ENCODE measurements at places on chromosomes 3 and 15.

DNA sequence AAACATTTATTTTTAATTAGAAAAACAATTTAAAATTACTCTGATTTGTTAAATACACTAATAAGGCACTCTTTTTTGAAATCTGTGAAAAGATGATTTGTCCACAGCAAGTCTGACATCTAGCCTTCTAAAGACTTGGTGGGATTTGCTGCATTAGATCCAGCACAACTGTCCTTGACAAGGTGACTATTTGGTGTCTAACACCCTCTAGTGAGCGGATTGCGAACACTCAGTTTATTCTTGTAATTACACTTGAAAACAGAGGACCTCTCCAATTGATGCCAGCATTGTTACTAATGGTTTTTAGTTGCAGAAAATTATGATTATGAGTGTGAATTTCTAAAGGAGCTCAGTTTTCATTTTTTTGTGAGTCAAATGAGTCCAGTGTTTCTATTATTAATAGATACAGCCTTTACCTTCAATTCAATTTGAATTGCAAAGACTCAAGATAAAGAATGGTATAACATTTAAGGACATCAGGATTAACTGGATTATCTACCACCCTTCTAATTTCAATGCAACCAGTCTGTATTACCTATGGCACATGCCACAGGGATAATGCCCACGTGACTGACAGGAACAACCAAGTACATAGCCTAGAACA is 29.7 kb upstream of the STRIT1 start:
- no peak for DNase-seq

GRCh38 chr3:31077021-31077601 is 182.7 kb upstream of the GADL1 start:
- DNase-seq, result no peak

GRCh38 chr15:64131547-64131946 is 20.0 kb upstream of the SNX22 start:
- no peak for DNase-seq

DNA sequence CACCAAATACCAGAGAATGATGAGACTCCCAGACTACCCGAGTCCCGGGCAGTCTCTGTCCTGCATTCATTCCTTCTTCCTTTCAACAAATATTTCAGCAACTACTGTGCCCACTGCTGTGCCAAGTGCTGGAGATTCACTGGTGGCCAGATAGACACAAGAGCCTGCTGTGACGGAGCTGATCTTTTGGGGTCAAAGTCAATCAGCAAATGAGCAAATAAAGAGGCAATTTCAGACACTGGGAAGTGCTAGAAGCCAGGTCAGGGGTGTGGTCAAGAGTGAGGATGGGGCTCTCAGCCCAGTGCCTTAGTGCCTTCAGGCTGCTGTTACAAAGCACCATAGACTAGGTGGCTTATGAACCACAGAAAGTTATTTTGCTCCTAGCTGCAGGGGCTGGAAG is 104.9 kb upstream of the IQSEC1 start:
- no peak for DNase-seq

DNA sequence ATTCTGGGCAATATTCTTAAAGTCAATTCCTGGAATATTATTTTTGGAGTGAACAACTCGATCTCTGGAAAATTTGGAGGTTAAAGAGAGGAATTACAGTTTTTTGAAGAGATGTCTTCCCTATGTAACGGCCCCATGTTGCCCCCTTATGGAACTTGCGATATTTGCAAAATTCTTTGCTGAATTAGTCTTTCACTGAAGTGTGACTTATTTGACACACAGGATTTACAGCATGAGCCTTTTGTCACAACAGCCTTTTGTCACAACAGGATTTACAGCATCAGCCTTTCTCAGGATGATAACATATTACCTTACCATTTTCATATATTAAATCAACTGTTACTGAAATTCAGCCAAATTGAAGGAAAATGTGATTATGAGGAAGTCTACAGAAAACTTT is 37.8 kb upstream of the SPTSSB start:
- DNase-seq, result no peak

- no peak for DNase-seq
These were observed 64.0 kb upstream of the PAQR5 start for GRCh38 chr15:69234676-69235075.

- no peak for DNase-seq
These were observed 47.7 kb upstream of the DUT start for GRCh38 chr15:48283396-48284145.

- no peak for DNase-seq
These were observed 33.8 kb upstream of the XIRP1 start for GRCh38 chr3:39226106-39226741.

GRCh38 chr15:25811481-25811906 is 51.6 kb downstream of the ATP10A start:
- DNase-seq, result no peak

DNA sequence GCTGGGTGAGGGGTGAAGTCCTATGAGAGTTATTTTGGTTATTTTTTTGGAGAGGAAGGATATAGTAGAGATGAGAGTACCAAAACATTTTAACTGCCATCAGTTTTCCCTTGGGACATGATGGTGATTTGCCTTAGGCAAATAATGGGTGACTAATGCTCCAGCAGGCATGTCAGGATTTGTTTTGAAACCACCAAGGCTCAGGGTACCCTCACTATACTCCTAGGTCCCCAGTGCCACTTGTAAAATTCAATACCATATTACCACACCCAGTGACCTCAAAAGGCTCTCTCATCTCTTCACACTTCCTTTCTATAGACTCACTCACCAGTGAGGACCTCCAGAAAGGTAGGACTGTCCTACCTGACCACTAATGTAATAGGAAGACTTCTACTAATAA is 83.6 kb downstream of the WDR72 start:
- no peak for DNase-seq

DNA sequence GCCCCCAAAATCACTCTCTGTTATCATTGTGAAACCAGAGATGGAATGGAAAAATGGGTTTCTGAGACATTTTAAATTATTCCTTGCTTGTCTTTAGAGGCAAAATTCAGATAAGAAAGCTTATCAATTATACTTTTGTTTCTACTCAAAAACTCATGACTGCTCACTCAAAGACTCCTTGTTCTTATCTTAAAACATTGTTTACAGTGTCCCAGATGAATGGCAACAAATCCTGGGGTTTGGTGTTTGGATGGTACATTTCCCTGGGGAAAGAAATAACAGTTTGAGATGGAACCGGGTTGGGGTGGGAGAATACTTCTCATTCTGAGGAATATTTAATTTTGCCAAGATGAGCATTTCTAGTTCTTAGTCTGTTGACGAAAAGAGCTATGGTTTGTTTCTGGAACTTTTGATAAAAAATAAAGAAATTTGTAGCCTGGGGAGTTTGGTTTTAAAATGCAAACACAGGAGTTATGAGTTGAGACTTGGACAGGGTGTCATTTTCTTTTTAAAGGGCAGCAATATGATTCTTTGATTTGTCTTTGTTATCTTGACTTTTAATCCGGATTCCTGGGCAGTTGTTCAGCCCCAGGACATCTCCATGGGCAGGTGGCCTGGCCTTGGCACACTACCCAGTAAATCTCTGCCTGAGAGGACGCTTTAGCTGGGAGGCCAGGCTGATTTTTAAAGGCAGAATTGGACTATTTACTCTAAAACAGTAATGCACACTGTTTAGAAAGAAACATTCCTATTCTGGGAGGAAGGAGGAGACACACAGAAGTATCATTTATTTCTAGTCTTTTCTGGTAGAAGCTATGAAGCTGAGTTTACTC is 32.4 kb downstream of the BTD start:
- no peak for DNase-seq

- DNase-seq, result no peak
These were observed 2.7 kb downstream of the LMOD3 start for GRCh38 chr3:69119681-69120080.

- no peak for DNase-seq
These were observed 143.0 kb upstream of the CTDSPL start for GRCh38 chr3:37718632-37719031.

- DNase-seq, result no peak
These were observed 1.6 kb upstream of the FOXP1 start for GRCh38 chr3:71585131-71585530.

DNA sequence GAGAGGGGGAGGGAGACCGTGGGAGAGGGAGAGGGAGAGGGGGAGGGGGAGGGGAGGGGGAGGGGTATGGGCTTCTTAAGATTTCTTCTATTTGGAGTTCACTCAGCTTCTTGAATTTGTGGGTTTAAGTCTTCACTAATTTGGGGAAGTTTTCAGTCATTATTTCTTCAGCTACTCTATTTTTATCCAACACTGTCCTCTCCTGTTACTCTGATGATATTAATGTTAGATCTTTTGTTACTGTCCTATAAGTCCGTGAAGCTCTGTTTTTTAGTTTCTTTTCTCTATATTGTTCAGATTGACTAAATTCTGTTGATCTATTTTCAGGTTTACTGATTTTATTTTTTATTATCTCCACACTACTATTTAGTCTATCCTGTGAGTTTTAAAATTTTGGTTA is 351.5 kb upstream of the TPM1 start:
- DNase-seq, result no peak

DNA sequence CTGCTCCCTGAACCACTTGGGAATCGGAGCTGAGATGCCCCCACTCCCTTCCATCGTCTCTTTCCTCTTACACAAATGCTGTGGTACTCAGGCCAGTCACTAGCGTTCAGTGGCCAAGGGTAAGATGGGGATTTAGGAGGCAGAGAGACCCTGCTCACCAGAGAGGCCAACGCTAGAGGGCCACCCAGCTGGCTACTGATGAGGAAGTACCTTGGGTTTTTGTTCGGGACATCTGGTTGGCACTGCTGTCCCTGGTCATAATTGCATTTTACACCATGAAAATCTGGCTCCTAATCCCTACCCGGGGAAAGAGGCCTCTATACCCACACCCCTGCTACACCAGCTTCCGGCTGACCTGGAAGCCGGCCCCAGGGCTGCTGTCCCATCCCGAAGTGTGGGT is 7.7 kb downstream of the MAP6D1 start:
- no peak for DNase-seq

DNA sequence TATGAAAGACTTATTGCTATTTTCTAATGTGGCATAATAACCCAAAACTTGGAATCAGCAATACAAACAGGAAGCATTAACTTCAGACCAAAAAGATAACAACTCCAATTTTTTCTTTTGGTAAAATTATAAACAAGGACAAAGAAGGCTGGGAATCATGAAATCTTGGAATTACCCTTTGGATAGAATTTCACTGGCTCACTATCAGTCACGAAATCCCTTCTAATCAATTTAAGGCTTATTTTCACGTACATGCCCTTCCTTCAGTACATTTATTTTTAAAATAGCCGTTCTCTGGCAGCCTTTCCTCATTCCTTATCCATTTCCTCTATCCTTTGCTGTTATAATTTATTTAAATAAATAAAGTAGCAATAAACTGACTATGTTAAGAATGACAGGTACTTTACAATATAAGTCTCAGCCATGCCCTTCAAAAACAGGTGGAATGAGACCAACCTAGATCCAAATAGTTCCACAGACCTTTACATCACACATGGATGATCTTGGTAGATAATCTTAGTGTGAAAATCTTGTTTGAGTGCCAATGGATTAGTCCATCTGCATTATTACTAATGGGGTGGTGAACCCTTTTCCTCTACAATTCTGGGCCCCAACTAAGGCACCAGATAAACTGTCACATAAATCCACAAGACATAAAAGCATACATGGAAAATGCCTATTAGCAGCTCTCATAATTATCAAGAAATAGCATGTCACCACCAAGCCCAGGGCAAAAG is 38.9 kb downstream of the ABI3BP start:
- DNase-seq, result no peak

DNA sequence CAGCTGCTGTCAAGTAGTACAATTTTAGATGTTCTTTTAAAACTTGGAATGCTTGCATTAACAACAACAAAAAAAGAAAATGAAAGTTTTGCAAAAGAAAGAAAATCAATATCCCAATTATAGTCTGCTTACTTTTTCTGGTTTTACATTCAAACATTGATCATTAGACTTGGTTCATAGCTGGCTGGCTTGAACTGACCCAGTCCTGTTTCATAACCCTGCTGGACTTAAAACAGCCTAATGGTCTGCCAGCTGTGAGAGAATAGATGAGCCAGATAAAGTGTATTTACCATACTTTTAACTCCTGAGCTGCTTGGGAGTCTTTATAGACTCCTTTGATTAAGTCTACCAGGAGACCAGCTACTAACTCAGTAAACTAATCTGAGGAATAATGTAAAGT is 59.2 kb downstream of the PIAS1 start:
- no peak for DNase-seq

- no peak for DNase-seq
These were observed 56.4 kb downstream of the PLD1 start for GRCh38 chr3:171753665-171754408.

DNA sequence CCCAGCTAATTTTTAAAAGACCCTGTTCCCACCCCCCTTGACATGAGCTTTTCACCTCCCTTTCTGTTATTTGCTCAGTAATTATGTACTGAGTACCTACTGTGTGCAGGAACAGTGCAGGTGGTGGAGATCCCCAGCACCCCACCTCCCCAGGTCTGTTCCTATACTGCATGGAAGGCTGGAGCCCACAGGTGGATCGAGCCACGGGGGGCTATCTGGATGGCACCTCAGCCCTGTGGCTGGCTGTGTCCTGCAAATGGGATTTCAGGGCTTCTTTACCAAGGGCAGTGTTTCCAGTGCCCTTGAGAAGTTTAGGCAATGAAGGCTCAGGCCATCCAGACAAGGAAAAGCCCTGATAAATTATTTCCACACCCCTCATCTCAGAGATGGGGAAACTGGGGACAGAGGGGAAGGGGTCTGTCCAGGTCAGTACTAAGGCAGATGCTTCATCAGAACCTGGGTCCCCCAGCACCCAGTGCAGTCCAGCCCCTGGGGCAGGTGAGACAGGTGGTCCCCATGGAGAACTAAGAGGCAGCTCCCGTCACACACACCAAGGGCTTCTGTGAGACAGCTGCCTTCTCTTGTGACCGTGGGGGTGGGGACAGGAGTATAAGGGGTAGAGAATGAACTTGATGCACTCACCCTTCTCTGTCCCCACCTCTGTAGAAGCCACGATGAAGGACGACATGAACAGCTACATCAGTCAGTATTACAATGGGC is 109.6 kb downstream of the ETFA start:
- DNase-seq, result no peak

DNA sequence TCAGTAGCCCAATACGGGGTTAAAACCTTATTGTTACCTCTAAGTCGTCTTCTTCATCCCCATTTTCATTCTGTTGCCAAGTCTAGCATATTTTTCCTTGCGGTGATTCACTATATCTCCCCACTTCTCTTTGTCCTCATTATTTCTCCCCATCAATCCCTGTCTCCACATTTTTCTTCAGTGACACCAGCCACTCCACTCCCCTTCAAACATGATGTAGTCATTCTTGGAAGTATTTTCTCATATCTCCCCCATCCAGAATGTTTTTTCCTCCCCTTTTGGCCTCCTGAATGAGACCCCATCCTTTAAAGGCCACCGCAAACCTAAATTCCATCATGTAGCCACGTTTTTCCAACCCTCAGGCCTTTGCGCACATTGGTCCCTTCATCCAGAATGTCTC is 105.9 kb downstream of the TOP2B start:
- DNase-seq, result no peak

GRCh38 chr3:143832433-143832832 is 15.8 kb downstream of the SLC9A9 start:
- DNase-seq, result no peak

GRCh38 chr15:64912379-64913325 is 950 bp downstream of the ANKDD1A start:
- no peak for DNase-seq
